ENCODE measurements at places on chromosomes 13 and 19. TPM values are rescaled to one million over a fixed set of nuclear protein-coding genes. Genes with fewer than 3 reads are reported as not detected.

Gene NCAN
- total RNA-seq = 0.08 TPM

Gene DKKL1
- total RNA-seq = not detected

Gene STAP2
- 3.9 TPM for total RNA-seq

Gene ZNF415
- 0.58 TPM for total RNA-seq

- no peak overlapping the region for H3K4me3 ChIP-seq
- DNase-seq = no peak
- H3K4me1 ChIP-seq = no peaks in the 10 kb centered on the region
- H3K27ac ChIP-seq = no peak overlapping the region
- H3K36me3 ChIP-seq = no peaks in the 10 kb centered on the region
- no peaks in the 10 kb centered on the region for H3K27me3 ChIP-seq
Observed at GRCh38 chr13:37995092-37995491, 125.5 kb upstream of the TRPC4 start.

DNA sequence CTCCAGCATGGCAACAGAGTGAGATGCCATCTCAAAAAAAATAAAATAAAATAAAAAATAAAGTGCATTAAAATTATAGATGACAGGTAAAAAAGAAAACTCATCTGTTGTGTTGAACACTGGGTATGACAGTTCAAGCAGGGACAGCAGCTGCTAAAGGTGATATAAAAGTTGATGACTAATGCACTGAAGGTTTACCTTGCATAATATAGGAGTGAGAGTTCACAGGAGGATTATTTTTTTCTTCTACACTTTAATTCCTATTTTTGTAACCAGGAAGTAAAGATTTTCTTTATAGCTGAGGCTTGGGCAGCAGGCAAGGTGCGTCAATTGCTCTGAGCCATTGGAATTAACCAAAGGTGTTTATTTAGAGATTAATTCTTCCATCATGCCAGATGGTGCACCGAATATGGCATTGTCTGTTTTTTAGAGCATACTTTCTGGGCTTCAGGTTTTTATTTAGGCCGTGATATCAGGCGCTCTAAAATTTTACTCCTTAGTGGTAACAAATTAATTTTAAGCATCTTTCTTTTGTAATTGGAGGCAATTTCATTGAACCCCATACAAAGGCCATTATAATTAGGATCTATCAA is 337.0 kb upstream of the SLC10A2 start:
- DNase-seq = no peak
- H3K36me3 ChIP-seq = no peaks in the 10 kb centered on the region
- H3K4me3 ChIP-seq = no peak overlapping the region
- no peaks in the 10 kb centered on the region for H3K4me1 ChIP-seq
- no peak overlapping the region for H3K27ac ChIP-seq
- no peaks in the 10 kb centered on the region for H3K27me3 ChIP-seq

Data from naive thymus-derived CD4-positive, alpha-beta T cell (primary cell).